ENCODE measurements at places on chromosomes 13 and 19.

DNA sequence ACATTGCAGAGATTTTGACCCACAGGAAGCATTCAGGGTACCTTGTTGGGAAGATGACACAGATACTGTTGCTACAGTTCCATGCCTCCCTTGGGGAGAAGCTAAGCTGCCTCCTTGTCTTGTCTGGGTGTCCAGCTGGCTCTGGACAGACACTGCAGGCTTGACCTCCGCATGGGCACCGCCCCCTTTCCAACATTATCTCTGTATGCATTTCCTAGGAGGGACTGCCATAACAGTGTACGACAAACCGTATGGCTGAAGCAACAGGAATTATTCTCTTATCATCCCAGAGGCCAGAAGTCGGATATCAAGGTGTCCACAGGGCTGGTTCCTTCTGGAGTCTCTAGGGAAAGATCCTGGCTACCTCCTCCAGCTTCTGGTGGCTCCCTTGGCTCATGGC, 67.0 kb upstream of the USE1 start:
- no peak for DNase-seq

- DNase-seq = no peak
These were observed 4.3 kb upstream of the UPK1A start for GRCh38 chr19:35661995-35662340.

DNA sequence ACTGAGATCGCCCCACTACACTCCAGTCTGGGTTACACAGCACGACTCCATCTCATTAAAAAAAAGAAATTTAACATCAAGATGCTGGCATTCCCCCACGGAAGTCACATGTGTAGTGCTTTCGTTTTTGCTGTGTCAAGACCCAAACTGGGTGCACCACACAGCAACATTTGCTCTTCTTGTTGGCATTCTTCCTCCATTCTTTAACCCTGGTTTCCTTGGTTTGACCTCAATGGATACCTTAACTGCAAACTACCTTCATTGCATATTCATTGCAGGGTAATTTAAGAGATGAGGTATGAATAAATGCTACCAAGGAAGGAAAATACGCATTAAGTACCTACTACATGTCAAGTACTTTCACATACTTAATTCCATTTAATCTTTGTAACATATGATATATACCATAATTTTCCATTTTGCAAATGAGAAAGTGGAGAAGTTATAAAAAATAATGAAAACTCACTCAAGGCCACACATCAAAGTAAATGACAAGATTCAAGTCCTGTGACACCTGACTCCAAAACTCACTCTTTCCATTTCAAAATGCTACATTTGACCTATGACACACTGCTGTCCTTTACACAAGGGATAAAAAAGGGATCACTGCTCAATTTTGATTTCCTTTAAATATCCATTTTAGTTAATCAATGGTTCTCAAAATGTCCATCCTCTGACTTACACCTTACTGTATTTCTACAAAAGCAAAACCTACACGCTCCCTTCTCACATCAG, 59.2 kb downstream of the STK24 start:
- DNase-seq = no peak

GRCh38 chr13:78428646-78429045, 174.7 kb downstream of the POU4F1 start:
- DNase-seq = no peak

GRCh38 chr13:48431987-48432615, 19.2 kb upstream of the LPAR6 start:
- DNase-seq = no peak

DNA sequence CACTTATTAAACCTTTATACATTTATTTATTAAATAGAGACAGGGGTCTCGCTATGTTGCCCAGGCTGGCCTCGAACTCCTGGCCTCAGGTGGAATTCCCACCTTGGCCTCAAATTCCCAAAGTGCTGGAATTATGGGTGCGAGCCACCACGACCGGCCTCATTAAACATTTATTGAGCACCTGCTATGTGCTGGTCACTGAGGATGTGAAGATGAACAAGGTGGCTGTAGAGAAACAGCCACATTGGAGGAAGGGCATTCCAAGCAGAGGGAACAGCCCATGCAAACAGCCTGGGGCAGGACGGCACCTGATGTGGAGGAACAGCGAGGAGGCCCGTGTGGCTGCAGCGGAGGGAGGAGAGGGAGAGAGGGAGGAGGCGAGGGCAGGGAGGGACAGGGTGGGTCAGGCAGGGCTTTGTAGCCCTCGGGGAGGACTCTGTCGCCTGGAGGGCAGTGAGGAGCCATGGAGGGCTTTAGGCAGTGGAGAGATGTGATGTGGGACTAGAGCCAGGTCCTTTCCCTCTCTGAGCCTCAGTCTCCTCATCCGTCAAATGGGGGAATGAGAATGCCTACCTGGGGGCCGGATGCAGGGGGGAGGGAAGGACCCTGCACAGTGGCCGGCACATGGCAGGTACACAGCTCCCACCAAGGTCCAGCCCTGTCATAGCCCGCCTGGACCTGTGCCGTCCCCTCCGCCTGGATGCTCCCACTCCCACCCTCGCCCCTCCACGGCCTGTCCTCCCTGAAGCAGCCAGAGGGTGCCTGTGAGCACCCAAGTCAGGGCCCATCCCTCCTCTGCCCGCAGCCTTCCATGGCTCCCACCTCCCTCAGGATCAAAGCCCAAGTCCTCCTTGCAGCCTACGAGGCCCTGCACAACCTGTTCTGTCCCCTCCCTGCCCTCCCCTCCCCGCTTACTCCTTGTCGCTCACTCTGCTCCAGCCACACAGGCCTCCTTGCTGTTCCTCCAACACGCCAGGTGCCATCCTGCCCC, 21.5 kb upstream of the NFIC start:
- no peak for DNase-seq

DNA sequence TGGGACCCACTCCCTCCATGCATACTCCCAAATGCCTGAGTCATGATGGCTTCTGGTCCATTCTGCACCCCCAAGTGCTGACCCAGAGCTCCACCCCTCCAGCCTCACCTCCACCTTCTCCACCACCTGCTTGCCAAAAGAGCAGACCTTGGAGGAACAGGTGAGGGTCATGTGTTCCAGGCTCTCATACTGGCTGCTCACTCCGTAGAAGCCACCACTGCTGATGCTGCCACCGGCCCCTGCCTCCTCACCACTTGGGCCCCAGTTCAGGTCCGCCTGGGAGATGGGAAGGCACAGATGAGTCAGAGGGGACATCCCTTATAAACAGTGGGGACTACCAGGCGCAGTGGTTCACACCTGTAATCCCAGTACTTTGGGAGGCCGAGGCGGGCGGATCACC, 7.9 kb downstream of the CD37 start:
- DNase-seq = no peak

GRCh38 chr13:104594806-104595205, 1528.6 kb upstream of the SLC10A2 start:
- no peak for DNase-seq

DNA sequence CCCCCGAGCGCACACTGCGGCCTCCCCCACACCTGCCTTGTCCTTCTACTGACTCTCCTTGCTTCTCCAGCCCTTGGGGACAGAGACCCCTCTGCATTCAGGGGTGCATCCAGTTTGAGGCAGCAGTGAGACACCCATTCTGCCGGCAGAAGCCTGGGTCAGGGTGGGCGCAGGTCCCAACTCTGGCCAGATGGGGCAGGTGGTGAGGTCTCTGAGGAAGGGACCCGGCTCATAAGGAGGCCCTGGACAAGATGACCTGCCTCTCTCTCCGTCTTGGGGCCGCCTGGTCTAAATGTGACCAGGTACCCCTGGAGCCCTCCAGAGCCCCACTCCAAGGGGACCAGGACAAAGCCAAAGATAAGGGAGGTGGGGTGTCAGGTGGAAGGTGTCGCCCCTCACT, 6.1 kb downstream of the CHERP start:
- no peak for DNase-seq

GRCh38 chr19:12208221-12208620, 45.3 kb downstream of the ZNF136 start:
- no peak for DNase-seq

- no peak for DNase-seq
These were observed 7.1 kb upstream of the WTIP start for GRCh38 chr19:34474233-34474989.

Data from dorsolateral prefrontal cortex (tissue), 122 donors.